T follicular helper cell (primary cell): ENCODE measurements at places on chromosomes 6 and 20.
A peak's percentile ranks its signal among the peaks of the same experiment; 100 is the strongest.

GRCh38 chr6:115838763-115839401, 221.8 kb downstream of the FRK start:
- no peak for DNase-seq

- no peak for DNase-seq
These were observed 637.8 kb downstream of the RFPL4B start for GRCh38 chr6:112984899-112985298.

DNA sequence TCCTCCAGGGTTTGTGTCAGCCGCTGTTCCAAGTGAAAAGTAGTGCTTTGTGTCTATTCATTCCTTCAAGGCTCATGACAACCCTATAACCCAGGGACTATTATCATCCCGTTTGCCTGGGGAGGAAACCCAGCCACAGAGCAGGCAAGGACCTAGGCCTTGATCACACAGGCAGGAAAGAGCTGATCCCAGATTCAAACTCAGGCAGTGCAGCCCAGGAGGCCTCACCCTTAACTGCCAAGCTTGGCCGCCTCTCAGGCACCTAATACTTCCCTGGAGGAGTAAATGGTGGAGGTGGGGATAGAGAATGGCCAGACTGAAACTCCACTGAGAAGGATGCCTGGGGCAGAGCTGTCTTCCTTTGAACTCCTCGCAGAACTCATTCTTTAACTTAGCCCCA, 215.1 kb upstream of the QKI start:
- no peak for DNase-seq

GRCh38 chr20:47862574-47863240, 77.4 kb upstream of the SULF2 start:
- DNase-seq = no peak

- no peak for DNase-seq
These were observed 16.9 kb downstream of the PLEKHG1 start for GRCh38 chr6:150616586-150616985.

GRCh38 chr6:126546541-126547120, 206.7 kb downstream of the CENPW start:
- no peak for DNase-seq

DNA sequence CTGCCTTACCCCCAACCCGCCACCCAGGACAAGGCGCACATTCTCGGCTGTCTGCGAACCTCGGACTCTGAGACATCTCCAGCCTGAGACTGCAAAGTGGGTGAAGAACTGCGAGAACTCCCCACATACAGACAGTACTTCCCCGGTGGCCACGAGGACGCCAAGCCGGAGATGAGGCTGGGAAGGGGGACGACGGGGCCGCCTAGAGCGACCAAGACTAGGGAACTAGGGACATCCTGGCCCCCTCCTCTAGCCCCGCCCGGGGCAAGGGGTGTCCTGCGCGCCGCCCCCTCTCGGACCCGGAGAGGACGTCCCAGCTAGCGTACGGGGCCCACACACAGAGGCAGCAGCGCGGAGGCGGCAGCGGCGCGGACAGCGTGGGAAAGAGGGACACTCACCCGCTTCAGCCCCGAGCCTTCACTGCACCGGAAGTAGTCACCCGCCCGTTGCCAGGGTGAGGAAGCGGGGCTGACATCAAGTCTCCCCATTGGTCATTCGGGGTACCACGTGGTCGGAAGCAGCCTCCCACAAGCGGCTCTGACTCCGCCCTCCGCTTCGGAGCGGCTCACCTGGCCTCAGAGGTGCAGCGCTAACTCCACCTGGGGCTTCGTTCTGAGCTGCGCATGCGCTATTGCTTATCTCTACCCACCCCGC, at the start of gene TASP1:
Gene TASP1 (minus strand): TSS at position 437 of the 654 bp plus-strand sequence. CDS start 8,854 bp downstream, outside the sequence.
- peak; percentile 98 for DNase-seq

GRCh38 chr6:151160929-151161757, 78.6 kb upstream of the AKAP12 start:
- no peak for DNase-seq

DNA sequence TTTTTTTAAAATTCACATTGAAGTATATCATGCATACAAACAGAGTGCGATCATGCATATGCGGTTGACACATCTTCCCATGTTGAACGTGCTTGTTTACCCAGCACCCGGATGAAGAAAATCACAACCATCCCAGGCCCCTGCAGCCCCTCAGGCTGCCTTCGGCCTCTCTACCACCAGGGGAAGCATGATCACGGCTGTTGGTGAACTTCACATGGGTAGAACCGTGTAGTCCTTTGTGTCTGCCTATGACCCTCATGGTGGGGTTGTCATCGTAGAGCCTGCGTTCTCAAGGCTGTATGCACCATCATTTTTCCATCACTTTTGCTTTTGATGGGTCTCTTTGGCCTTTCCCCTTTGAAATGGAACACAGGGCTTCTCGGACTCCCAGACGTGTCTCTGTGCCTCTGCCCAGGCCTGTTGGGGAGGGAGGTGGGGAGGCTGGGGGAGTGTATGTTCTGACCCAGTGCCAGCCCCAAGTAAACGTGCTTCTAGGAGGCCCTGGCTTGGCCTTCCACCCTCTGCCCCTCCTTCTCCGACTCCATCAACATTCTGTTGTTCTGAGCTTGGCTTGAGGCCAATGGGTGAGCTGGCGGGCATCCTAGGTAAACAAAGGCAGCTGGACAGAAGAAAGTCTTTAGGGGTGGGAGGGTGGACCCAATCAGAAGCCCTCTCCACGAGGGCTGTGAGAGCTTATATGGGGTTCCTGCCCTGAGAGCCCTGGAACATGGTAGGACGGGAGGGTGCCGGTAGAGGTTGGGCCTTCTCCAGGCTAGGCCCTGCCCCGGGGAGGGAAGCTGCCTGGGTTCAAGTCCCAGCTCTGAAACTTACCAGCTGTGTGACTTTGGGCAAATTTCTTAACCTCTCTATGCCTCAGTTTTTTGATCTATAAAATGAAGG, 39.7 kb downstream of the TGM2 start:
- no peak for DNase-seq

GRCh38 chr6:11497881-11498280, 39.7 kb upstream of the TMEM170B start:
- DNase-seq = no peak

- DNase-seq = no peak
These were observed 103.6 kb upstream of the NXT1 start for GRCh38 chr20:23246717-23247664.

DNA sequence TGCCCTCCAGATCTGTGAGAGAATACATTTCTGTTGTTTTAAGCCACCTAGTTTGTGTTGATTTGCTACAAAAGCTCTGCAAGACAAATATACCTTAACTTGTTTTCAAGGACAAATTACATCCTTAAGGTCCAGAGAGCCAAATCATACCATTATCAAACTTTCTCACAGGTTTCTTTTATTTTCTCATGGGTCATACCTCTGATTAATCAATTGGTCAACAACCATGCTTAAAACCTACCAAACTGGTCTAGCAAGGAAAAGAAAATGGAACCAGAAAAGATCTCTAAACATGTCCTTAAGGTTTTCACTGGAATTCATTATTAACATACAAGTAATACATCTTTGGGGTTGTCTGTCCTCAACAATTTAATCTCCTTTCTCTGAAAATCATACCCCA, 535.0 kb downstream of the CD83 start:
- no peak for DNase-seq
